ENCODE measurements at places on chromosomes 7 and 10.

DNA sequence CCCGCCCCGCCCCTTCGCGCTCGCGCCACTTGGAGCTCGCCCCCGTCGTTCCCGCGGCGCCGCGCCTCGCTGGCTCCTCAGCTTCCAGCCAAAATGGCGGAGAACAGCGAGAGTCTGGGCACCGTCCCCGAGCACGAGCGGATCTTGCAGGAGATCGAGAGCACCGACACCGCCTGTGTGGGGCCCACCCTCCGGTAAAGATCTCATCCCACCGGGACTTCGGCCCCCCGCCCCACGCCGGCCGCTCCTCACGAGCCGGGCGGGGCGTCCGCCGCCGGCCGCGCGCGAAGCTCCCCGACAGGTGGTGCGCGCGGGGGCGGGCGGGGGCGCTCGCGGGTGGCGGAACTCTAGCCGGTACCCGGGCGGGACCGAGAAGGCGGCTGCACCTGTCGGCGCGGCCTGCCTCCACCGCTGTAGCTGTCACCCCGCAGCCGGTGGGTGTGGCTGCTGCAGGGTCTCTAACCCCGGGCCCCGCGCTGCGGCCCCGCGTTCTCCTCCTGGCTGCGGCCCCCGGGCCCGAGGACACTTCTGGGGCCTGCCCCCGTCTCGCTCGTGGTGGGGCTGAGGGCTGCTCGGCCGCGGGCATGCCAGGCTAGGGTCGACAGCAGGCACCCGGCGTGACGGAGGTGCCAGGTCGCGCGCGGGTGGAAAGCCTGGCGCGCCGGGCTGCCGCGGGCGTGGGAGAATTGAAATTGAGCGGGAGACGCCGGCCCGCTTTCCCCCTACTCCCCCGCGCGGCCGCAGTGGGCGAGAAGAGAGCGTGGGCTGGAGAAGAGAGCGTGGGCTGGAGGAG, at the start of gene EXOC6:
Gene EXOC6, plus strand, starts transcription at position 80 of the 793 bp plus-strand sequence. Its CDS starts 14 bp downstream, at position 94.
- peak; percentile 89 for DNase-seq

GRCh38 chr10:89695307-89695706, 6.1 kb upstream of the KIF20B start:
- no peak for DNase-seq

GRCh38 chr7:139116999-139117398, 7.5 kb upstream of the ZC3HAV1 start:
- DNase-seq = no peak

DNA sequence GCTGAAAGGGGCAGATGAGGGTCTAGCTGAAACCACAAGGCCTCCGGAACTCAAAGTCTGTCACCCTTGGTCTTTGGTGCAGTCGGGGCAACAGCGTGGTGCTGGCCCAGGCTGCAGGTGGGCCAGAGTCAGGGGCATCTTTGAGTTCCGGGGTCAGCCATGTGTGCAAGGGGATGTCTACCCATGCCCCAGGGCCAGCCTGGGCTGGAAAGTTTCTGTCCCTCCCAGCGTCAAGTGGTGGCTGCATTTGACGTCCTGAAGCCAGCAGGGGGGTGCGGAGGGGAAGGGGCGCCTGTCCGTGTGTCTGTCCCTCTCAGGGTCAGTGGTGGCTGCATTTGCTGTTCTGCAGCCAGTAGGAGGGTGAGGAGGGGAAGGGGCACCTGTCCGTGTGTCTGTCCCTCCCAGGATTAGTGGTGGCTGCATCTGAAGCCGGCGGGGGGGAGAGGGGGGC, 638 bp downstream of the BRAT1 start:
- DNase-seq = no peak

- no peak for DNase-seq
These were observed 3.3 kb upstream of the TBXAS1 start for GRCh38 chr7:139825666-139826290.

DNA sequence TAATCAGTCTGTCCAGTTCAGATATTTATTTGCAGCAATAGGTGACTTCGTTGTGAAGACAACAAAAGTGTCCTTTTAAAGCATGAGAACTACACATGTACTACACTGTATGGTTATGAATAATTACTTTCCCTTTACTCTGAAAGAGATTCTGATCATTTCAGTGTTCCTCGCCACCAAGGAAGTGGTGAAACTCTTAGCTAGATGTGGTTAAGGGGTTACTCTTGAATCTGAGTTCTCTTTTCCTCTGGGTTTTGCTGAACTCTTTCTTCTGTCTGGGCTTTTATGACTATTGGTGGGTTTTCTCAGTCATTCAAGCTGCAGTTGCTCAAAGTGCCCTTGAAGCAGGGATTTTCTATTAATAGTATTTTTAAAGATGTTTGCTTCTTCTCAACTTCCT, 127.9 kb upstream of the SEM1 start:
- peak; percentile 49 for DNase-seq

DNA sequence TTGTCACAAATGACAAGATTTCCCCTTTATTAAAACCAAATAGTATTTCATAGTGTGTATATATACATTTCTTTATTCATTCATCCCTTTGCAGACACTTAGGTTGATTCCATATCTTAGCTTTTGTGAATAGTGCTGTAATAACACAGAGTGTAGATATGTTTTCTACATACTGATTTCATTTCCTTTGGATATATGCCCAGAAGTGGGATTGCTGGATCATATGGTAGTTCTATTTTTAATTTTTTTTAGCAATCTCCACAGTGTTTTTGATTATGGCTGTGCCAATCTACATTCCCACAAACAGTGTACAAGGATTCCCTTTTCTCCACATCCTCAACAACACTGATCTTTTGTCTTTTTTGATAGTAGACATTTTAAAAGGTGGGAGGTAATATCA, 46.4 kb downstream of the CSTF2T start:
- DNase-seq = no peak

GRCh38 chr10:7397049-7398035, 13.5 kb downstream of the SFMBT2 start:
- no peak for DNase-seq

DNA sequence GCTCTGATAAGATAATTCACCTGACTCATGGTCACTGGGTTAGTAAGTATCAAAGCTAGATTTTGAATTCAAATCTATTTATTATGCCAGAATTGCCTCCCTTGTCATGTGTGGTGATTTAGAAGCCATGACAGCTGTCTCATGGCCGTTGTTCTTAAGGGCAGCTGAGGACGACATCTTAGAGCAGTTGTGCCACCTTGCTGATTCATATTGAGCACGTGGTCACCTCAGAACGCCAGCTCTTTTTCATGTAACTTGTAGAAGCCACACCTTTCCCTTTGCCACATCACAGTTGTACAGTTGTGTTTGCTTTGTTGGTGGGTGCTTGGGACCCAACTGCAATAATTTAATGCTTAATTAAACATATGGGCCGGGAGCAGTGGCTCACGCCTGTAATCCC, 4.3 kb upstream of the PIK3AP1 start:
- DNase-seq = no peak

DNA sequence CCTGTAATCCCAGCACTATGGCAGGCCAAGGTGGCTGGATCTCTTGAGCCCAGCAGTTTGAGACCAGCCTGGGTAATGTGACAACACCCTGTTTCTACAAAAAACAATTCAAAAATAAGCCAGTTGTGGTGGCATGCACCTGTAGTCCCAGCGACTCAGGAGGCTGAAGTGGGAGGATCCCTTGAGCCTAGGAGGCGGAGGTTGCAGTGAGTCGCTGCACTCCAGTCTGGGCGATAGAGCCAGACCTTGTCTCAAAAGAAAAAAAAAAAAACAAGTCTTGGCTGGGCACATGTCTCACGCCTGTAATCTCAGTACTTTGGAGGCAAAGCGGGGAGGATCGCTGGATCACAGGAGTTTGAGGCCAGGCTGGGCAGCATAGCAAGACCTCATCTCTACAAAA, 74.6 kb upstream of the PDSS1 start:
- DNase-seq = no peak

GRCh38 chr10:114815791-114816190, 5.8 kb upstream of the FHIP2A start:
- DNase-seq = no peak

DNA sequence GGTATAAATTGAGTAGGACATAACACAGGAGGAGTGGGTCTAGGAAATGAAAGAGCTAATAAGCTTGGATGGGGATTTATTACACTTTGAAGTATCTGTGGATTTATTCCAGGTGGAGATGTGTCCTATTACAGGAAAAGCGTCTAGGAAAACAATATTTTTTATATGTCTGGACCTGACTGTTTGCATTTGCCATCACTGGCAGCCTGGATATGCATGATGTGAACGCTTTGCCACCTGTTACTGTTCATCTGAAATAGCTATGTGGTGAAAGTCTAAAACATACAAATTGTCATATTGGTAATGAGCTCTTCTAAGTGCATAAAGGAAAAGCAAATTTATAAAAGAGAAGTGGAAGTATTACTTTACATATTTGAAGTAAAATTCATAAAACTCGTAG, 31.6 kb upstream of the AGMO start:
- no peak for DNase-seq
